ENCODE measurements at places on chromosomes 1 and 21. TPM values are rescaled to one million over a fixed set of nuclear protein-coding genes. Genes with fewer than 3 reads are reported as not detected.

GRCh38 chr1:10242811-10243210 is 32.4 kb downstream of the KIF1B start:
- no peak for DNase-seq

GRCh38 chr1:230306169-230306568 is 120.0 kb downstream of the PGBD5 start:
- DNase-seq: no peak

DNA sequence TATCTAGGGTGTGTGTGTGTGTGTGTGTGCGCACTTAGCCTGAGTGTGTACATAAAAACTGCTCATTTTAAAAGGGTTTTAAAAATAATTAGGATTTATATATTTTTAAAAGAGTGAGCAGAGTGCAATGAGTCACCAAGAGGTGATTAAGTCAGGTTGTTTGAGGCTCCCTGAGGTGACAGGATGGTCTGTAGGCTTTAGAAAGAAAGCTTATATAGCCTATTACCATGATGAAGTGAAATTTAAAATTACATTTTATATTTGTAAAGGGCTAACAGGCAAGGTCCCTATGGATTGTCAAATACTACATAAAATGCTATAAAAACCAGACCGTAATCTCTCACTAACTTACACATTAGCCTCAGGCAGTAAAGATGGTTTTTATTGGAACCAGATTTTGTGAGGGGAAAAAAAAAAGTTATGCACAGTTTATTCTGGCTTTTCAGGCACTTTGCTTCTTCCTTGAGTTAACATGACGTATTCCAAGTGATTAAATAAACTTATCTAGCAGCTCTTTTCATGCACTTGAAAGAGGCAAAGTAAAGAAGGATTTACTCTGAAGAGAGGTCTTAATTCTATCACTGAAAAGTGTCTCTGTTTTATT is 711.7 kb upstream of the PTBP2 start:
- DNase-seq: no peak

DNA sequence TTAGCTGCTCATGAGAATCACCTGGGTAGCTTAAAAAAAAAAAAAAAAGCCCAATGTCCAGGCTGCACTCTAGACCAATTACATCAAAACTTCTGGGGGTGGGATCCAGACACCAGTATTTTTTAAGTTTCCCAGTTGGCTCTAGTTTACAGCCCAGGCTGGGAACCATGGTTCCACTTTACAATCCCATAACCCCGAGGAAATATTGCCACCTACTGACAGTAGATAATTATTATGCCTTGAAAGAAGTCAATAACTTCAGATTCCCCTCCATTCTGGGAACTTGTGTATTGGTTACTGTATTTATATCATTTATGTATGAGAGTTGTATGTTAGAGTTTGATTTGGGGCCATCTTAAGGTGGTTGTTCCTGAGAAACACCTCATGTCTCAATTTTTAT is 100.2 kb downstream of the SPATA46 start:
- DNase-seq: no peak

GRCh38 chr1:88801575-88802208 is 89.7 kb downstream of the GTF2B start:
- no peak for DNase-seq

The ARMH1 gene
- 19.1 TPM for total RNA-seq

The COL9A2 gene
- total RNA-seq: 49.9 TPM

GRCh38 chr1:155177918-155178281 is 4.3 kb downstream of the TRIM46 start:
- DNase-seq: no peak

The LIN28A gene
- not detected for total RNA-seq

The DIRAS3 gene
- total RNA-seq: 2.5 TPM

GRCh38 chr1:207131163-207131562 is 27.1 kb downstream of the C4BPA start:
- DNase-seq: no peak

DNA sequence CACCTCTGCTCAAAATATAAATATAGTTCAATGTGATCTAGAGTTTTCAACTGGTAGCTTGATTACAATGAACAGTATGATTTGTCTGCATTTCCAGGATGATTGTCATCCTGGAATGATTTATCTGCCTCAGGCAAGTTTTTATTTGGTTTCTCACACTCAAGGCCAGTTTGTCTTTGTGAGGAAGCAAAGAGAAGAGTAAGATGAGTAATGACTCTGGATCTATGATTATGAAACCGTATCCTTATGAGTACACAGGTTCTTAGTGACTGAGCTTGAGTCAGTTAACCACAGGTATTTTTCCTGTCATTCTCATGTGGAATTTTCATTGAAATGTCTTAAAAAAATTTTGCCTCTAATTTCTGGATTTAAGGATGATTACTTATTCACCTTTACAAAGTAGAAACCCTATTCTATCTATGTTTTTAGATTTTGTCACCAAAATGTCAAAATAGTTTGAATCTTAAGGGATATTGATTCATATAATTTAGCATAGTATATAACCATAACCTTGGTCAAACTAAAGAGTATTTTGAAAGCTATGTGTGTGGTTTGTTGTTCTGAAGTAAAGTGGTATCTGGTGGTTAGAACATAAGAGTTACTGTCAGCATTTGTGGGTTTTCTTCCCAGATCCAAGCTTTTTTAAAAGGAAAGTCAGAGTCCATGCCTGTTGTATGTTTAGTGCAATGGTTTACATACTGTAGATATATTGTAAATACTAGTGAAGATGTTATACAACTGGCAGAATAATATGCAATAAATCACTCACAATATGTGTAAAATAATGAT is 145.0 kb downstream of the RASAL2 start:
- no peak for DNase-seq

DNA sequence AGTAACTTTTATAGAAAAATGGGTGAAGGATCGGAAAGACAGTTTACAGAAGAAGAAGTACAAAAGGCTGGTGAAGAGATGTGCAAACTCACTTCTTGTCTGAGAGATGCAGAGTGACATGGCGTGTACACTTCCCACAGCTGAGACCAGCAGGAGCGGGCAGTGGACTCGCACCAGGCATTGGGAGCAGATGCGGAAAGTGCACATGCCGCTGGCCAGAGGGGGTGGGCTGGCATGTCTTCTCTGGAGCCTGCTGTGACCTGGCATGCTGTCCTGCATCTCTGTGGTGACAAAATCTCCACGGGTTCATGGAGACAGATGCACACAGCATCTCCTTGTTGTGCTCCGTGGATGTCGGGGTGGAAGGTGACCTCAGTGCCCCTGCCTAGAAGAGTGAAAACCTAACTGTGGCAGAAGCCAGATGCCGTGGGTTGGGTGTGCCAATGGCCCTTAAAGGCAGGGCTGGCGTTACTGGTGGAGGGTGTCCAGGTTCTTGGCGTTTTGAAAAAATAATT is 128.6 kb upstream of the COL6A1 start:
- no peak for DNase-seq

DNA sequence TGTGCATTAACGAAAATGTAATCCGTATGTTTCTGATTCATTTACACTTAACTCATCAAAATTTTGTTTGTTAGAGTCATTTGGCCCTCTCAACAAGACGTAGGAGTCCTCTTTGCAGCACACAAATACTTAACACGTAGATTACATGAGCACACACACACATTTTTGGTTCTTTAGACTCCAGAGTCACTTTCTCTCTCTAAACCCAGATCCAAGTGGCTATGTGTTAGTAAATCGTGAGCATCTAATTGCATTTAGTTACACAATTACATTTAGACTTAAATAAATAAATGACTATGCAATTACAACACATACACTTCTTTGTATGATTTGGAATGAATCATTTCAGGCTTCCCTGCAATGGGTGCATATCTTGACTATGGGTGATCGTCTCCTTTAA is 109.0 kb upstream of the GREM2 start:
- no peak for DNase-seq

DNA sequence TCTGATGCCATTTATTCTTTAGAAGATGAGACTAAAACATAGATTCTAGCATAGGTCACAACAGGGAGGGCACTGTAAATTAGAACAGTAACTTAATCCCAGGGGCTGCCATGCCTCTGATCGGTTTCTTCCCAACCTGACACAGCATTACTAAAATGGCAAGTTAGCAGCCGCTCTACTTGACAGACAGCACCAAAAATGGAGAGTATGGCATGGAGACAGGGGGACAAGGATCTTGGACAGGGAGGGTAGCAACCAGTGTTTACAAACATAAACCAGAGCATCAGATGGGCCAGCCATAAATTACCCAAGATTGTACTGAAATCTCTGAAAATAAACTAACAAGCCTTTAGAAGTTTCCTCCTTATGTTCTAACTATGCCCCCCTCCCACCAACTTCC is 5.9 kb downstream of the DUSP10 start:
- no peak for DNase-seq

- DNase-seq: no peak
Observed at GRCh38 chr1:46549697-46550681, 1.5 kb downstream of the KNCN start.

DNA sequence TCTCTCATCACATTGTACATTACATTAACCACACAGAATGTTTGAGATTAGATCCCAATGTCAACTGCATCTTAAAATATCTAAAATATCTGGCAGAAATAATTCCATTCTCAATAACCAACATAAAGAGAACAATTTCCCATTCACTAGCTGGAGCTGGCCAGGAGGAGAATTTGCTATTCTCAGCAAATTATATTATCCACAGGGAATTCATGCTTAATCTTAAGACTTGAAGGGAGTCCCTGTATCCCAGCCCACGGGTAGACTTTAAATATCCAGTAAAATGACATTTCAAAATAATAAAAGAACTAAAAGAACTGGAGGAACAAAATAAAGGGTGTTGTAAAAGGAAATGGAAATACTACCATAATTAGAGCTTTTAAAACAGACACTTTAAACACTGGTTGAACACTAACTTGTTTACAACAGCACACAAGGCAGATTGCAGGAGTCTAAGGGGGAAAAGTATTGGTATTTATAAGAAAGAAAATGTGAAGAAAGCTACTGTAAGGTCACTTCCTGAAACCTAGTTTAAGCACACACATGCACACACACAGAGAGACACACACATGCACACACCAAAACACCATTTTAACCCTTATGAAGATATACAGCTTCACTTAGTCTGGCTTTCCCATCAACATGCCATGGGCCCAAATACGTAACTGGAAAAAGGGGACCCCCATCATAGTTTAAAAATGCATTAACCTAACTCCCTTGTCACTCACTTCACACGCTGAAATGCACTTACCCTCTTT is 107.0 kb downstream of the PTPN14 start:
- DNase-seq: no peak

GRCh38 chr1:222634180-222635013 is 16.5 kb downstream of the MIA3 start:
- DNase-seq: peak; percentile 53

DNA sequence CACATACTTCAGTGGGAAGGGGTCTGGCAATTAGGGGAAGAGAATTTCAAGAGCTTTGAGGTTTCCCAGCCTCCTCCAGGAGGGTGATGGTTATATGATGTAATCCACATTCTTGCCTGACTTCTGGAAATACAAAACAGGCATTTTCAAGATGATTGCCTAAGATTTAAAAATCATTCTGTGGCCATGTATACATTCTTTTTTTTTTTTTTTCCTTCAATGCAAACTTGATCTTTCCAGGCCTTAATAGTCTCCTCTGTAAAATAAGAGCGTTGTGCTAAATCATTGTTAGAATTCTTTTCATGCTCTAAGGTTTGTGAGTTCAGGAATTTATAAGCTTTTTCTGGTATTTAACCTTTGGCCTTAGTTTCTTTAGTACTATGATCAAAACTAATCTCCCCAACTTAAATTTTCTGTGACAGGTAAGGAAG is 192.3 kb upstream of the HMCN1 start:
- no peak for DNase-seq

DNA sequence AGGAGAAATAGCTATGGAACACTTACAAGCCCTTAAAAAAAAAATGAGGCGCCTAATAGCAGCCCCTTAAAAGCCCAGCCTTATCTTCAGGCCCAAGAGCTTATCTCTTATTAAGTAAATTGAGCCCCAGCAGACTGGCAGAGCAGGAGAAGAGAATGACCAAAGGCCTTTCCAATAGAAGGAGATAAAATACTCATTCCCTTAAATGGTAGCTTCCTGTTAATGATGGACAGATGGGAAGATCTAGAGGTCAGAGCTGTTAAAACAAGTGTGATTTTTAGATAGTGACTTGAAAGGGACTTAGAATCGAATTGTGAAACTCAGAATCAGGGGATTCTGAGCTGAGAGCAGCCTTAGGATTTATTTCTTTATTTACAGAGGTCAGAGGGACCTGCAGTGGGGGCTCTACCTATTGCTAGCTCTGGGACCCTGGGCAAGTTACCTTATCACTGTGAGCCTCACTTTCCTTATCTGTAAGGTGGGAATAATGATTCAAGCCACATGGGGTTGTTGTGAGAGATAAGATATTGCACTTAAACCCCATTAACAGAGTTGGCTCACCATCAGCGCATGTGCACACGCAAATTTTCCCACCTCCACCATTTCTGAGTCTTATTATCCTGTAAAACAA is 101.3 kb upstream of the C8B start:
- DNase-seq: no peak

GRCh38 chr1:151056149-151056548 is 3.3 kb downstream of the CDC42SE1 start:
- DNase-seq: no peak

The CASZ1 gene
- 11.2 TPM for total RNA-seq

The PCP4 gene
- 18.1 TPM for total RNA-seq

- DNase-seq: no peak
Observed at GRCh38 chr21:42845296-42845965, 33.9 kb downstream of the WDR4 start.

- DNase-seq: no peak
Observed at GRCh38 chr1:93542398-93542797, 94.5 kb downstream of the FNBP1L start.

- no peak for DNase-seq
Observed at GRCh38 chr1:214312530-214313051, 31.6 kb downstream of the SMYD2 start.

DNA sequence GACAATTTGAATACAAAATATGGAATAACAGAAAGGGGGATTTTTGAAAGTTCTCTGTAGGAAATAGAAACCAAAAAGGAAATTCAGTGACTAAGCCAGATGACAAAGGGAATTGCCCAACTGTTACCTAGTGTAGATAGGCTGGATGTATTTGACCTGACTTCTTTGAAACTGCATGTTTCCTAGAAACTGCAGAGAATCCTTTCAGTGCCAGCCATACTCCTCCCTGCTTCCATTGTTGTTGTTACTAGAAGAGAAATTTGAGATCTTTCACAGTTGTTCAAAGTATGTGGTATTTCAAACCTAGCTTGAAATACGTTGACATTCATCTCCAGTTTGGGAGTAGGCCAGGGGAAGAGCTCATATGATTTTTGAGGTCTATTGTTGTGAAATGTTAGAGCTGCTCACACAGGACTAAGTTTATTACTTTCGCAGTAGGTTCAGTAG is 1.8 kb upstream of the GBP5 start:
- DNase-seq: no peak

The ID3 gene
- 468 TPM for total RNA-seq

GRCh38 chr1:6272452-6272851 is 11.6 kb upstream of the GPR153 start:
- no peak for DNase-seq

The TMEM82 gene
- total RNA-seq: not detected

The FCRL6 gene
- total RNA-seq: 0.60 TPM

The AADACL3 gene
- total RNA-seq: not detected

Data from mesothelial cell of epicardium (in vitro differentiated cells).